Activated CD4-positive, alpha-beta T cell treated with anti-CD3 and anti-CD28 coated beads for 36 hours (primary cell): ENCODE measurements at places on chromosomes 16 and 17. TPM values are rescaled to one million over a fixed set of nuclear protein-coding genes. Genes with fewer than 3 reads are reported as not detected.

Gene KRTAP2-3
- not detected for total RNA-seq

Gene HAS3
- 0.39 TPM for total RNA-seq

- no peak for DNase-seq
Measured at GRCh38 chr17:38796451-38797157, 2.8 kb downstream of the PIP4K2B start.

DNA sequence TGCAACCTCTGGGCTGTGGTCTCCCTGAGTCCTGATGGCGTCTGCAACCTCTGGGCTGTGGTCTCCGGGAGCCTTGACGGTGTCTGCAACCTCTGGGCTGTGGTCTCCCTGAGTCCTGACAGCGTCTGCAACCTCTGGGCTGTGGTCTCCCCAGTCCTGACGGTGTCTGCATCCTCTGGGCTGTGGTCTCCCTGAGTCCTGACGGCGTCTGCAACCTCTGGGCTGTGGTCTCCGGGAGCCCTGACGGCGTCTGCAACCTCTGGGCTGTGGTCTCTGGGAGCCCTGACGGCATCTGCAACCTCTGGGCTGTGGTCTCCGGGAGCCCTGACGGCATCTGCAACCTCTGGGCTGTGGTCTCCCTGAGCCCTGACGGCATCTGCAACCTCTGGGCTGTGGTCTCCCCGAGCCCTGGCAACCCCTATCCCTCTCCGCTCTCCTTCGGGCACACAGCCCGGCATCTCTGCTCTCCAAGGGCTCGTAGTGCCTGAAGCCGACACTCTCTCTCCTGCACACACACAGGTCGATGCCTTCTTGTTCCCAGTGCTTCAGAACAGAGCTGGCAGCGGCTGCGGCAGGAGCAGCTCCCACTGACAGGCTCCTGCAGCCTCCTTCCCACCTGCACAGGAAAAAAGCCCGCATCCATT, 45.6 kb downstream of the METRNL start:
- DNase-seq = peak; percentile 25

Gene DNAH9
- total RNA-seq = not detected

GRCh38 chr17:1803280-1803679, 26.4 kb downstream of the SMYD4 start:
- DNase-seq = no peak

- no peak for DNase-seq
Measured at GRCh38 chr17:34895383-34895782, 65.9 kb downstream of the CCT6B start.

Gene WNK4
- 0.64 TPM for total RNA-seq

- DNase-seq = peak; percentile 89
Measured at GRCh38 chr17:40803617-40804082, 3.9 kb upstream of the KRT28 start.

Gene FOXO3B
- total RNA-seq = 4.4 TPM

Gene PRAC1
- total RNA-seq = not detected

- DNase-seq = no peak
Measured at GRCh38 chr17:59349178-59349577, 17.7 kb downstream of the YPEL2 start.

Gene KRTAP3-1
- total RNA-seq = not detected

Gene TEX19
- total RNA-seq = not detected

Gene GPR139
- total RNA-seq = not detected

DNA sequence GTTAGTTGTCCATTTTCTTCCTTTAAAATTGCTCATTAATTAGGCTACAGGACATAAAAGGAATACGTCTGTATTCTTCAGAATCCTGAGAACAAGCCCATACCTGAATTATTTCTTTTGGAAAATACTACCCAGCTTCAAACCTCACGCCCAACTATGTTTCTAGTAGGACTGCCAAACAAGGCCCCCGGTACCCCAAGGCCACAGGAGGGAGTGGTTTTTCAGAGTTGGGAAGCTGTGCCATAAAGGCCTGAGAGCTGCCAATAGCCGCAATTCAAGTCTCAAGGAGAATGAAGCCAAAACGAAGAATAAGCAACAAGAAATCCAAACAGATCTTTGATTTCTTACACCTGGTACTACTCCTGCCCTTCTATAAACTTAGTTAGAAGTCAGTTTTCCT, 48.3 kb downstream of the UBE2G1 start:
- no peak for DNase-seq

Gene PPP1R27
- total RNA-seq = not detected

Gene FOXF1
- total RNA-seq = not detected

DNA sequence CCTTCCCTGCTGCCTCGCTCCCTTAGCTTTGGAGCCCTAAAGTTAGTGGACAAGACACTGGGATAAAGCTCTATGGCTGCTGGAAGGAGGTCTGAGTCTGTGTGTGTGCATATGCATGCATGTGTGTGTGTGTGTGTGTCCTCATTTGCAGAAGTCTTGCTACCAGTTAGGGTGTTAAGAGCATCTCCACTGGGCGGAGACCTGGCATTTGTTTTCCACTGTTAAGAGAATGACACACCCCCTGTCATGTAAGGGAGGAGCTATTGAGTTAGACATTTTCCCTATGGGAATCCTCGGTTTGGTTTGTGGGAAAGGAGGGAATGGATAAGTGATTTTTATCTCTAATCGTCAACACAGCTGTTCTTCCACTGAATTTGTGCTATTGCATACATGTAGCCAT, 24.8 kb upstream of the ARHGAP23 start:
- no peak for DNase-seq

DNA sequence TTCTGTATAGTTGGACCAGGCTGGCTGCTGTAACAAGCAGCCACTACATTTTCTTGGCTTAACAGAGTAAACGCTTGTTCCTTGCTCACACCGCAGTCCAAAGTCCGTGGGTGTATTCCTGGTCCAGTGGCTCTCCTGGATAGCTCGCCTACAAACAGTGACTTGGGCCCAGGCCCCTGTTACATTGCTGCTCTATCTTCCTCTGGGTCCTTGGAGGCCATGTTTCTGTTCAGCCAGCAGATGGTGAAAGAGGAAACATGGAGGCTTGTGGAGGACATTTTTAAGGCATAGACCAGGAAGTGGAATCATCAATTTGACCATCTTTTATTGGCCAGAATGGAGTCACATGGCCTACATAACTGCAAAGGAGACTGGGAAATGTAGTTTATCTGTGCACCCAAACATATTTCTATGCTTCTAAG, 55.1 kb downstream of the ATP2C2 start:
- no peak for DNase-seq

DNA sequence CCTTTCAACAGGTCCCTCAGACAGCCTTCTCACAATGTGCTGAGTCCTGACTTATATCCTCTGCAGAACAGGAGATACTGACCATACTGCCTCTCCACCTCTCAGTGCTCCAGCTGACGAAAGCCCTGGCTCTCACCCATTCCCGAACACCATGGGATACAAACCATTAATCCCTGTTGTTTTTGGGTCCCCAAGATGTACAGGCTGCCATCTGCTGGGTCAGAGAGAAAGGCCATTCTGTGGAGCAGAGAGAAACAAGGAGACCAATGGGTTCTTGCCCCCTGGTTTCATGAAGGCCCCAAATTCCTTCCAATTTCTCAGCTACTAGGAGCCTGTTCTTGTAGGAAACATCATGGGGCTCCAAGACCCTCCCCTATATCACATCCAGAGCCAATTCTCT, 3.0 kb downstream of the ERN2 start:
- no peak for DNase-seq

Gene RND2
- 0.16 TPM for total RNA-seq

Gene KIF18B
- 38.9 TPM for total RNA-seq

Gene EIF4A3
- total RNA-seq = 103 TPM

- DNase-seq = no peak
Measured at GRCh38 chr16:86303787-86304678, 206.3 kb upstream of the FOXF1 start.

GRCh38 chr17:12596961-12597360, 68.7 kb upstream of the MYOCD start:
- no peak for DNase-seq

DNA sequence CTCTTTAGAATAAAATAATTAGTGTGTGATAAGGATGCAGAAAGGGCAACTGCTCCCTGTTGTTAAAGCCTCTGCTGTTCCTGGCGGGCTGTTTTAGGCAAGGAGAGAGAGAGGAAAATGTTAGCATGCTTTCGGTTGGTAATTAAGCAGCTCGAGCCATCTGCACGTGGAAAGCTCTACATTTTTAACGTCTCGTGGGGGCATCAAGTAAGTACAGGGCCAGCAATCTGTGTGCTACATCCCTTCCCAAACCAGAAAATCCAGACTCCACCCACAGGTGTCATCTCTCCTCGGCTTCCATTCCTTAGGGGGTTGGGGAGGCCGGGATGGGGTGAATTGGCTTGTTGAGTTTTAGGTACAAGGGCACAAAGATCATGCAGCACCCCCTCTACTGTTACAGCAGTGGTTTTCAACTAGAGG, 62.4 kb upstream of the MARCHF10 start:
- no peak for DNase-seq

GRCh38 chr17:3482852-3483251, 7.1 kb downstream of the ASPA start:
- no peak for DNase-seq

DNA sequence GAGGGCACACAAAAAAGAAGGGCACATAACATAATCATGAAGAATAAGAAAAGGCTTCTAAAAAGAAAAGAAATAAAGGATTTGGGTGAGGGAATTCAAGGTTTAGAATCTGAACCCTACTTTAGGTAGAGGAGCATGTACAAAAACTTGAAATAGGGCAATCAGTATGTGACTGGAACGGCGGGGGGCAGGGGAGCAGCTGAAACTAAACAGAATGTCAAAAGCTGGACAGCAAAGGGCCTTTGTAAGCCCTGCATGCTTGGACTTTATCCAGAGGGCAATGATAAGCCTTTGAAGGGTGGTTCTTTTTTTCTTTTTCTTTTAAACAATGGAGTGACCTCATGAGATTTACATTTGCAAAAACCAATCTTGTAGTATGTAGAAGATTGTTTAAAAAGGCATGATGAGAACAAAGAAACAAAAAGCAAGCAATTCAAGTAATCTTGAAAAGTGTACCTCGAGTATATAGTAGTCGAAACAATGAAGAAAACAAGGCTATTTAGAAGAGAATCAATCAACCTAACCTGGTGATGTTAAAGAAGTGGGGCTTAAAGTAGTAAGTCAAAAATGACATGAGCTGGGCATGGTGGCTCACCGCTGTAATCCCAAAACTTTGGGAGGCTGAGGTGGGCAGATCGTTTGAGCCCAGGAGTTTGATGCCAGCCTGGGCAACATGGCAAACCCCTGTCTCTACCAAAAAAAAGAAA, 46.7 kb upstream of the ANKFY1 start:
- no peak for DNase-seq

GRCh38 chr17:16989230-16989952, 17.5 kb upstream of the TNFRSF13B start:
- DNase-seq = peak; percentile 52

DNA sequence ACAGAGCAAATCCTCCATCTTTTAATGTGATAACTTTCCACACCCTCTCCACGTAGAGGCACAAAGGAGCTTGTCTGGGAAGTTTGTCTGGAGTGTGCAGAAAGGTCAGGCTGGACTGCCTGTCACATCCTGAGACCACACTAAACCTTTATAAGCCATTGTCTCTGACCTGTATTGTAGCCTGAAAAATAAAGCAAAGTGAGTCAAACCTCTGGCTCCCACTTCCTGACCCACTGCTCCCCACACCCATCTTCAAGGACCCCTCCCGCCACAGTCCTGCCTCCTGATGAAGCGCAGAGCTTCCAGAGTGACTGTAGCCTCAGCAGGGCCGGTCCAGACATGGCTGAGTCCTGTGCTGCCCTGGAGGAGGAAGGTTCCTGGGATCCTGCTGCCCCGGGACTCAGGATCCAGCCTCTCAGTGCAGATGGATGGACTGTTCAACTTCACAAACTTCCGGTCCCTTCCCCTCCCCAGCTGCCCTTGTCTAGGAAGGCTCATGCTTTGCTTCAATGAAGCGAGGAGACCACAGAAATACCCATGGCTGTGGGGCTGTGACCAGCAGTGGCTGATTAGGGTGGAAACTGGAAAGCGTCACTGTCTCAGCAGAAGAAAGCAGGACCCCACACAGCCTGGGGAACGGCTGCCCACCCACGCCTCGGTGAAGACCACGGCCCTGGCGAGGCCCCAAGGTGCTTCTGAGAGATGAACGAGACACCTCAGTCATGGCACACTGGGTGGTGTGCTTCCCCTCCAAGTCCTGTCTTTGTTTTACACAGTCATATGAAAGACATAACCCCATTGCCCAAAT, 30.9 kb upstream of the CLEC18B start:
- no peak for DNase-seq

GRCh38 chr16:22962905-22963304, 148.9 kb downstream of the HS3ST2 start:
- DNase-seq = no peak

DNA sequence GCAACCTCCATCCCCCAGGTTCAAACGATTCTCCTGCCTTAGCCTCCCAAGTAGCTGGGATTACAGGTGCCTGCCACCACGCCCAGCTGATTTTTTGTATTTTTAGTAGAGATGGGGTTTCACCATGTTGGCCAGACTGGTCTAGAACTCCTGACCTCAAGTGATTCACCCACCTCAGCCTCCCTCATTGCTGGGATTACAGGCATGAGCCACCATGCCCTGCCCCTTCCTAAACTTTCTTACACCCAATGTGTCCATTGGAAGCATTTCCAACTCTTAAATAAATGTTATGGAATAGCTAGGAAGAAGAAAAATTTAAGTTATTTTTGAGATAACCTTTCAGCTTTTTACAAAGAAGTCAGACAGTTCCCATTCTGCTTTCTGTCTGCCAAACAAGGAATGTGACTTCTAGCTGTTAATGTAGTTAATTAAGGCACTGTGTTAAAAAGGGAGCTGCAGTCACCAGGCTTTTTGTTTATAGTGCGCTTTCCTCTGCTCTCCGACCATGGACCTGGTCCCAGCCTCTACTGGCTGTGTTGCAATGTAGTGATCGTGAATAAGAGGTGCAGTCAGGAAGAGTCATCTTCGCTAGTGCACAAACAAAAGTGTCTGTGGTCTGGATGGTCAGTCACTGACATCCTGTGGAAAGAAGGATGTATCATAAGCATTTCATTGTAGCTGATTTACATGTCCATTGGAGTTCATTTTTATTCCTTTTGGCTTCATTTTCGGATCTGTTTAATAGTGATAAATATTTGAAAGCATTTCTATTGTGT, 39.7 kb downstream of the USP10 start:
- no peak for DNase-seq

DNA sequence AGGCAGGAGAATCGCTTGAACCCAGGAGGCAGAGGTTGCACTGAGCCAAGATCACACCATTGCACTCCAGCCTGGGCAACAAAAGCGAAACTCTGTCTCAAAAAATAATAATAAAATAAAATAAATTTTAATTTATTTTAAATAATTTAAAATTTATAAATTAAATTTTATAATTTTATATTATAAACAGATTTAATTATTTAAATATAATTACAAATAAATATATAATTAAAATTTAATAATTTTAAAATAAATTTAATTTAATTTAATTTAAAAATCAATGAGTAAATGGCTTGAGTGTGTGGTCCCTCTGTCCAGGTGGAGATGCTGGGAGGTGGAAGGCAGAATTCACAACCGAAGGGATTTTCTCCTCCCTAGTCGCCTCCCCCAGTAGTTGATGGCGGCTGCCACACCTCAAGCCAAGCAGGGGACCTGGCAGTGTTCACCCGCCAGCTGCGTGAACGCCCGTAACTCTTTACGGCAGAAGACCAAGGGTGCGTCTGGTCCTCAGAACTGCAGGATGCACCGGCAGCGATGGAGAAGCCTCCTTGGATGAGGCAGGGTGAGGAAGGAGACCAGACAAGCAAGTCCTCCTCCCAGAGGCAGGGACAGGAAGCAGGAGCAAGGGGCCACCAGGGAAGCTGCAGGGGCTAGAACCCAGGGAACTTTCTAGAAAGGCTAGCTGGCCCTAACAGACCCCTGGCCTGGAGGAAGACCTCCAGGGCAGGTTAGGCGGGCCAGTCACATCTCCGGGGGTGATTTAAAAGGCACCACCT, 22.9 kb upstream of the KRT17 start:
- no peak for DNase-seq

GRCh38 chr17:59621771-59622170, 2.1 kb downstream of the CLTC start:
- DNase-seq = no peak

Gene TMEM106A
- total RNA-seq = 10.8 TPM
